ENCODE measurements at places on chromosomes 16 and 17.

DNA sequence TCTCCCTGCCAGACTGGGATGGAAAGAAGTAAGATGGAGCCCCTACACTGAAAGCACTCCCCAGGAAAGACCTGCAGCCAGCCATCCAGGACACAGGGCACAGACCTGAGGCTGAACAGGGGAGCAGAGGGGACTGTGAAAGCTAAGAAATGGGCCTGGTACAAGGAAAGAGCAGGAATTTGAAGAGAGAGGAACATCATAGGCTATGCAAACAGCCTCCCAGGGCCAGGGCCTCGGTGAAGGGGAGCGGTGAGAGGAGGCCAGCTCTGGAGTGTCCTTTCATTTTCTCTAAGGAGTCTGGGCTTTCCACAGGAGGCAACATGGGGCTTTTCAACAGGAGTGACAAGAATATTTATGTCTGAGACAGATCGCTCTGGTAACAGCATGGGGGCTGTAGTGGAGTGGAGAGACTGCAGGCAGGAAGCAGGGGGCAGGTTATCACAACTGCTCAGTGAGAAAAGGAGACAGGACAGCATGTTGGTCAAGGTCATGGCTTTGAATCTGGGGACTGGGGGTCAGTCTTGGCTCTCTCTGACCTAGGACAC lies 50.1 kb downstream of the TOM1L2 start:
- DNase-seq, result no peak

DNA sequence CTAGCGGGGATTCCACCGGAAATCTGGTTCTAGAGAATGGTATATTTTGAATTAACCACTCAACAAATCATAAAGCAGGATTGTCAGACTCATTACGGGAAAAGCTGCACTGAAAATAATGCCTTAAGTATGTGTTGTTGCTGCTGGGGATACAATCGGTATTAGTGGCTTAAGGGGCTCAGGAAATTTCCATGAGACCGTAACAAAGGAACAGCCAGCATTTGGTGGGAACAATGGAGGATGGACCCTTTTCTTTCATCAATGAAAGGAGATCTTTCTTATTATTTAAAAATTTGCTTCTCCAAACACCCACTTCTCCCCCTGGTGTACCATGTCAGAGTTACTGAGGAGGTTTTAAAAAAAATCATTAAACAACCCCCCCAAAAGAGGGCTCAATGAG lies 342.6 kb upstream of the ZFHX3 start:
- DNase-seq, result no peak

GRCh38 chr16:9128346-9129342 lies 37.2 kb downstream of the HAPSTR1 start:
- no peak for DNase-seq

DNA sequence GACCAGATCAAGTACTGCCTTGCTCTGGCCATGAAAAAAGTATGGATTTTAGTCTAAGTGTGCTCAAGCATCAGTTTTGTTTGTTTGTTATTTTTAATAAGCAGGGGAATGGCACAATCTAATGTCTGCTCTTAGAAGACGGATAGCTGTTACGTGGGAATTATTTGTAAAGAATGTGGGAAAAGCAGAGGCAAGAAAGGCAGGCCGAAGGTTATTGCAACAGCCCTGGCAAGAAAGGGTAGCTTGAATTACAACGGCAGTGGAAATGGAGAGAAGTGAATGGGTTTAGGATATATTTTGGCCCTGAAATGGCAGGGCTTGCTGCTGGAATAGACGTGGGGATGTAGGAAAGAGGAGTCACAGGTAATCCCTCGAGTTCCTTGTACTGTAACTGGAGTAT lies 987 bp upstream of the HASPIN start:
- no peak for DNase-seq

DNA sequence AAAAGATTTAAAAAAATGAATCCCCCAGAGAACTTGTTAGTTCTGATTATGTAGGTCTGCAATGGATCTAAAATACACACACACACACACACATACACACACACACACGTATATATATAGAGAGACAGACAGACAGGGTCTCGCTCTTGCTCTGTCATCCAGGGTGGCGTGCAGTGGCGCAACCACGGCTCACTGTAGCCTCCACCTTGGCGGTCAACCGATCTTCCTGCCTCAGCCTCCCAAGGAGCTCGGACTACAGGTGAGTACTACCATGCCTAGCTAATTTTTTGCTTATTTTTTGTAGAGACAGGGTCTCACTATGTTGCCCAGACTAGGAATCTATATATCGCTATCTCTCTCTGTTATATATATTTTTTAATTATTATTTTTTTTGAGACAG lies 33.4 kb downstream of the GJC1 start:
- DNase-seq, result no peak

- no peak for DNase-seq
Observed at GRCh38 chr16:48335961-48336360, 49.3 kb downstream of the SIAH1 start.

DNA sequence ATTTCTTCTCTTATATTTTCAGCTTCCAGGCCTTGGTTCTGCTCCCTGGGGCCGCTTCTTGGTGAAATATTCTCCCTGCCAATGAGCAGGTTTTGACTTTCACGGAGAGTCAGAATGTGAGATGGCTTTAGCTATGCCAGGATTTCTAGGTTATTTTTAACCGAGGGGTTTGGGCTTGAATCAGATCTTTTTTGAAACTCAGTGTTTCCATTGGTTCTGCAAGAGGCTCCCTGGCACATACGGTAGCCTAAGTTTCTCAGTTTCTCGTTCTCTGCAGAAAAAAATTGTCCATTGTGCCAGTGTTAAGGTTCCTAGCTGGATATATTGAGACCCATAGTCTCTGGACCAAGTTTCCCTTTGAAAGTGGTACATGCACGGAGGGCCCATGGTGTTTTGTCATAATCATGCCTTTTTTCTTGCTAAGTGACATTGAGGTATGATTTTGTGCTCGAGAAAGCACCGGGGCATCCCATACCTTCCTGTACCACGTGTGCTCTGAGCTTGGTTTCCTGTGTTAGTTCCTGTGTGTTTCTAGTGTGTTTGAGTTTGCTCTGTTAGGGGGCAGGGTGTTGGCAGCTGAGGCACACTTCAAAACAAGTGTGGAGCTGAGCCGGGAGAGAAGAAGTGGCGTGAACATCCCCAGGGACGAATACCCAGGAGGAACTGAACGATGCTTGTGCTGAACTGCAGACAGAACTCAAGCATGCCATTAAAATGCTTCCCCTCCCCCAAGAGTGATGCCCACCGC lies 127.2 kb downstream of the HS3ST3B1 start:
- peak; percentile 14 for DNase-seq

DNA sequence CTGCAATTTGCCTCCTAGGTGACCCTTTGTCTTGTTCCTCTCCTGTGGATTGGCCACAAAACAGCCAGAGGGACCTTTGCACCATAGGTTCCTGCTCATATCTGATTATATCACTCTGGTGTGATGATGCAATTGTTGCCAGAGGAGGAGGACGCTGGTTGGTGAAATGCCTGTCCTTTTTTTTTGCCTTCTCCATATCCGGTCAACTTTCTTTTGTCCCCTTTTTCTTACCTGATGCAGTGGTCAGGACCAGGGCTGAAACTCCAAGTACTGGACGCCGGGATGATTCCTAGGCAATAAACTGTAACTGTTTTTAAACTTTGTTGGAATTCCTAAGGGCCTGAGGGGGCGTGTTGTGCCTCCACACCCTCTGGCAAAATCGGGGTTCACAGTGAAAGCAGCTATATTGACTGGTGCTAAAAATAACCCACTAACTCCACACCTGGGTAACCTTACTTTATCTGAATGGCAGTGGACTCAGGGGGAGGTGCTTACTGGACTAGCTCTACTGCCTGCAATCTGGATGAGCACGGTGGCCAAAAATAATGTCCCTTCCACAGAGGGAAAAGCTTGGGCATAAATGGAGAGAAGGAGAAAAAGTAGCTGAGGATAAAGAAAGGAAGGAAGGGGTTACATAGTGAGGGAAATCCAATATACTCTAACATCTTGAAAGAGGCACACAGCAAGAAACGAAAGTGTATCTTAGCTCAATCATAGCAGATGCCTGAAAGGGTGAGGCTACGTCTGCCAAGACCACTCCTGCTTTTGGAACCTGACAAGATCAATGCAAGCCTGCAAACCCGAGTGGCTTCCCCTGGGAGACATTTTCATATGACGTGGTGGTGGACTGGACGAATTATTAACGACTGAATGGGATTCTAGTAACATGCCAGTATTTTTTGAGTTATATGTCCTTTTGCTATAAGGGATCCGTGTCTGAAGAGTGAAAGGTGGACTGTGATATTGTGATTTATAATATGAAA lies 28.4 kb upstream of the ZNF423 start:
- DNase-seq, result no peak
